ENCODE measurements at places on chromosomes 12 and 14.

DNA sequence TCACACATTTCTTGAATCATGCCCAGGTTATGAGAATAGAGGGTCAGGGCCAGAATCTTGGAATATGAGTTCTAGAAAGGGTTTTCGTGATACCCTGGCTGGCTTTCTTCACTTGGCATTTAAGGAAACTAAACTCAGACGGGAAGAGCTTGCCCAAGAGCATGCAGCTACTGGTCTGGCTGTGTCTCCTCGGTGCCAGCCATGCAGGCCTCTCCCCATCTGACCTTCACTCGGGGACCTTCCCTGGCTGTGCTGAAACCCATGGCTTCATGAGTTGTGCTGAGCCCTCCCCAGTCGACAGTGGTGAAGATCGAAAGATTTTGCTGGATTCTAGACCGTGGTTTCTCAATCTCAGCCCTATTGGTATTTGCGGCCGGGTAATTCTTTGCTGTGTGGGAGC is 38.0 kb downstream of the FOXN3 start:
- DNase-seq, result no peak

DNA sequence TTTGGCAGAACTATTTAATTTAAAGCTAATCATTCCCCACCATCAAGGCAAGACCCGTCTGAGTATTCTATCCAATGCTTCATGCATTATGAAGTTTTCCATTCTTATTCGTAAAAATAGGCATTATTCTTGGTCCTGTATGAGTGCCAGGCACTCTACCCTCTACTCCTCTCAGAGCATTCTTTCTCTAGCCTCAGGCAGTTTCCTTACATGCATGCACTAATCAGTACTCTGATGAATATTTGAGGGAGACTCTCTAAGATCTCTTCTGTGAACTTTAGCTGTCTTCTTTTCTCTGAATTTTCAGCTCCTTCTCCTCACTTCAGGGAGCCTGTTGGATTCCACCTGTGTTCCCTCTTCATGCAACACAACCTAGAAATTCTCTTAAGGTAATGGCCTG is 334.7 kb downstream of the RAD51B start:
- no peak for DNase-seq

DNA sequence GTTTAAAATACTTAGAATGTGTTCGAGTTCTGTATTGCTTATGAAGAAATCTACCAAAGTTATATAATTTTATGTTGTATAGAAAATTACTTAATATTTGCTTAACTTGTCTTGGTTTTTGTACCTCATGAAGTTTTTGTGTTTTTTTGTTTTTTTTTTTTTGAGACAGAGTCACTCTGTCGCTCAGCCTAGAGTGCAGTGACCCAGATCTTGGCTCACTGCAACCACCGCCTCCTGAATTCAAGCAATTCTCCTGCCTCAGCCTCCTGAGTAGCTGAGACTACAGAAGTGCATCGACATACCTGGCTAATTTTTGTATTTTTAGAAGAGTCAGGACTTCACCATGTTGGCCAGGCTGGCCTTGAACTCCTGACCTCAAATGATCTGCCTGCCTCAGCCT is 69.9 kb downstream of the MON2 start:
- no peak for DNase-seq

DNA sequence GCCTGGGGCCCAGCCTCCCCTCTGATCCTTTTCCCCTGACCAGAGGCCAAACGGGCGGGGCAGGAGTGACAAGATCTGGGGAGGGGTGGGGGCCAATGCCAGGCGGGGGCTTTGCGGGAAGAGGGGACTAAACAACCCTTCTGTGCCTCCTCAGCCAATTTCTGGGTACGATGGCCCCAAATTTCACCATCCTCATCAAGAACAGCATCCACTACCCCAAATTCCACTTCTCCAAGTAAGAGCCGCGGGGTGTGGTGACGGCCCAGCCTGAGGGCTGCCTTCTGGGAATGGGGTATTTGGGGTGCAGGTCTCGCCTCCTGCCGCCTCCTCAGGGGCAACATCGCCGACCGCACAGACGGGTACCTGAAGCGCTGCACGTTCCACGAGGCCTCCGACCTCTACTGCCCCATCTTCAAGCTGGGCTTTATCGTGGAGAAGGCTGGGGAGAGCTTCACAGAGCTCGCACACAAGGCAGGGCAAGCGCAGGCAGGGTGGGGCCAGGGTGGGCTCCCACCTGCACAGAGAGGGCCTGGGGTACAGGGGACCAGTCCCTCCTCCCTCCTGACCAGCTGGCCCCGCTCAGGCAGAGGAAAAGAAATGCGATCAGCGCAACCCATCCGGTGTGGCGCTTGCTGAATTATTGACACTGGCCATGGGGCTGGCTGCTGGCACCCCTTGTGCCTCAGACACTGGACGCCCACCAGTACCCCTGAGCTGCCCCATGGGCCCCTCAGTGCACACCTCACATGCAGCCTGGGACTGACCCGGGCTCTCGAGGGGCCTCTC is 1.7 kb downstream of the P2RX2 start:
- no peak for DNase-seq

DNA sequence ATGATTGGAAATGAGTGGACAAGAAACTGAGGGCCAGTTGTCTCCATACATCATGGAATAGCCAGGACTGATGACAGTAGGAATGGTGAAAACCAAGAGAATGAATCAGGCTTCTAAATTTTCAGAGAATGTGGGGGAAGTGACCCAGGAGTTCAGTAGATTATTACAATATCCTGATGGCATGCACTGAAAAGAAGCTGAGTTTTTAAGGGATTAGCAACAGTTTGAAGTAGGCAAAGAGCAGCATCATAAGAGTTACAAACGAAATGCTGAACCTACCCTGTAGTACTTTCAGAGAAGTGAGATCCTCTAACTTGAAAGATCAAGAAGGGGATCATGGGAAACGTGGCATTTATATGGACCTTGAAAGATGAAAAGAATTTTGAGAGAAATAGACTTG is 13.2 kb downstream of the SLC2A14 start:
- DNase-seq, result no peak

Data from tibial nerve (tissue), 4 donors.